ENCODE measurements at places on chromosomes 11 and 22.

GRCh38 chr22:17137861-17138425, 16.8 kb upstream of the TMEM121B start:
- DNase-seq, result no peak

GRCh38 chr11:70142221-70142875, 60.7 kb upstream of the FADD start:
- no peak for DNase-seq

- DNase-seq, result peak; percentile 60
Observed at GRCh38 chr11:14308114-14308896, 50.7 kb downstream of the RRAS2 start.

DNA sequence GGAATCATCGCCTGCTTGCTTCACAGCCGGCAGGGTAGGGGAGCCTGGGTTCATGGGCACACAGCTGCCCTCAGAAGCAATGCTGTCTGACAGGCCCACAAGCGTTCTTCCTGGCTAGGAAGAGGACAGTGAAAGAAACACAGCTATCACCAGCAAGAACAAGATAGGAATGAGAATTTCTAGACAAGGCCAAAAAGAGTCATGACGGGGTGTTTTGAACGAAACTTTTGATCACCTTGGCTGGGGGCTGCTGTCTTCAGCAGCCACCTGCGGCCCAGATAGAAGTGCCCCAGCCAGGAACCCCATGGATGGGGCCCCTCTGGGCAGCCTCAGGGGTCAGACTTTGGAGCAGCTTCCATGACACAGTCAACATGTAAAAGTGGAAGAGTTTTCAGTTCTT, 41.8 kb downstream of the GAB4 start:
- DNase-seq, result no peak

DNA sequence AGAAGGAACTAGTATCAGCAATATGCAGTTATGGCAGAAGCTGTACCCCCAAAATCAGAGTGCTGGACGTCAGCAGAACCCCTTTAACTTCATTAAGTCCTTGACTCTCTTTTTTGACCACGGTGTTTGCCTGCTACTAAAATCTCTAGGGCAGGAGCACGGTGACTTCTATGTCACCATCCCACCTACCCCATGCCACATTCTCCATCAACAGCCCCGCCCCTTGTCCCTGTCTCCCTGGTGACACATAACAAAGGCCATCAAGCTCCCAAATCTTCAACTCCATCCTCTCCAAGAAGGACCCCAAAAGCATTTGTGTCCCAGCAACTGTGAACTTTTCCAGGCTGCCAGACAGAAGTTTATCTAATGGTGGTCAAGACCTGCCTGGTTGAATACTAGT, 894 bp downstream of the ADA2 start:
- no peak for DNase-seq

GRCh38 chr11:34773826-34774225, 142.4 kb downstream of the APIP start:
- DNase-seq, result peak; percentile 58

GRCh38 chr11:26599876-26600434, 27.9 kb upstream of the MUC15 start:
- no peak for DNase-seq
